ENCODE measurements at places on chromosomes 12 and 14.

DNA sequence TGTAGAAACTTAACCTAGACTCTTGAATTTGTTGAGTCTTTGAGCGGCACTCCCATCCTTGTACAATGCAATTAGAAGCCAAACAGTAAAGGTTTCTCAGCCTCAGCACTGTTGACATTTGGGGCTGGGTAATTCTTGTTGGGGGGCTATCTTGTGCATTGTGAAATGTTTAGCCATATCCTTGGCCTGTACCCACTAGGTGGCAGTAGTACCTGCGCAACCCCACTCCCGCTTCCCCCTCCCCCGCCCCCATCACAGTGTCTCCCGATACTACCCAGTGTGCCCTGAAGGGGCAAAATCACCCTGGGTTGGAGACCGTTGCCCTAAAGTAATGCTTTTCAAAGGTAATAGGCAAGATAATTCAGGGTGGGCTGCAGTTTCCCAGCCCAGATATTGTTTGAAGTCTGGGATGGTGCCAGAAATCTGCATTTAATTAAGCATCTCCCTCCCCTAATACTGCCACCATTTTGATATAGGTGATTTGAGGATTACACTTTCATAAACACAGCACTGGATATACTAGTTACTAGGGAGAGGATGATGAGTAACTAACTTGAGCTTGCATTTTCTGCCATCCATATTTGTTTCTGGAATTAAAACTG is 1.8 kb downstream of the COX6A1 start:
- peak; percentile 52 for DNase-seq

DNA sequence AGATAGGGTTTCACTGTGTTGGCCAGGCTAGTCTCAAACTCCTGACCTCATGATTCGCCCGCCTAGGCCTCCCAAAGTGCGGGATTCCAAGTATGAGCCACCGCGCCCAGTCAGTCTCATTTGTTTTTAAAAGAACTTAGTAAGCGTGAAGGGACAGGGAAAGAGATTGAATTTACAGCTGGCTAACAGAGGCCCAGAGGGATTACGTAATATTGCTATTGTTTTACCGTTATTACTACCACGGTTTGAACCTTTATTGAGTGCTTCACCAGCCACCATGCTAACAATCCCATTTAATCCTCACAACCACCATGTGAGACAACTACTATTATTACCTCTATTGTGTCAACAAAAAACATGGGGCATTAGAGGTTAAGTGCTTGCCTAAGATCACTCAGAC is 26.7 kb upstream of the BLTP3B start:
- no peak for DNase-seq

- no peak for DNase-seq
Measured at GRCh38 chr14:69505338-69506240, 21.1 kb downstream of the PLEKHD1 start.

DNA sequence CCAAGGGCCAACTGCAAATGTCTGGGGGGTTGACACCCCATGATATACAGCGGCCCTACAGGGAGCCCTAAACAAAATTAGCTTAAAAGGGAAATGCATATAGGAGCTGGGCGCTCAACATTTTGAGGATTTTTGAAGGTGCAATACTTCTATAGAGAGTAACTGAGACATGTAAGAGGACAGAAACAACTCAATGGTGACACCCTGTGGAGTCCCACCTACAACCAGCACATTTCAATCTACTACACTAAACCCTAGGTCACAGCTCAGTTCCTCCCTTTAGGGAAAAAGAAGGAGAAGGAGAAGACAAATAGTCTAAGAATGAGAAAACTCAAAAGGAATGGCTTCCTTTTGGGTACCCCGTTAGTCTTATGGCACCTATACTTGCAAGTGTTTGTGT is 1010.5 kb upstream of the NOVA1 start:
- no peak for DNase-seq

GRCh38 chr14:20986811-20987210 is 3.0 kb upstream of the METTL17 start:
- DNase-seq, result no peak

DNA sequence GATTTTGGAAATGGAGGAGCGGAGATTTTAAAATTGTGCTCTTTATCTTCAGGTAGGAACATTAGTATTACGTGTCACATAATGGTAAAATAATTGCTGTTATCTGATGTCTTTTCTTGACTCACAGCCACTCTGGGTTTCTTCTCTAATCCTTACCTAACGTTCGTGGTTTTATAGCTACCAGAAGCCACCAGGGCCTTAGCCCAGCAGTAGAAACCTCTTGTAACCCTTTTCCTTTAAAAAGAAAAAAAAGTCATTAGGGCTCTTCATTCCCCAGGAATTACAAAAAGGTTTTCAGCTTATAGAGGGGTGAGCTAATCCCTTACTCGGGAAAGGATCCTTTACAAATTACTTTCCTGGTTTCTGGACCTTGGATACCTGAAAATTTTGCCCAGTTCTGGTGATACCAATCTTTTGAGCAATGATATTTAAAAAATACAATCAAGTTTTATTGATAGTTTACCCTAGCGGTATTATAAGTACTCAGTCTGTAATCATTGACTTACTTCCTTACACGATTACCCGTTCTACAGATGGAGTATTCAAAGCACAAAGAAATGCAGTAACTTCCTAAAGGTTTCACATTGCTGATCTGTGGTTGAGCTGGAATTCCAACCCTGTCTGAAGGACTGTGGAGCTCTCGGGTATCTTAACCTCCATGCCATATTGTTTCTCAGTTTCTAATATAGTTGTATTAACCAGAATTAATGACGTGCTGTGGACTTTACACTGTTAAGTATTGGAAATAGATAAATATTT is 1.6 kb downstream of the GABARAPL1 start:
- no peak for DNase-seq

DNA sequence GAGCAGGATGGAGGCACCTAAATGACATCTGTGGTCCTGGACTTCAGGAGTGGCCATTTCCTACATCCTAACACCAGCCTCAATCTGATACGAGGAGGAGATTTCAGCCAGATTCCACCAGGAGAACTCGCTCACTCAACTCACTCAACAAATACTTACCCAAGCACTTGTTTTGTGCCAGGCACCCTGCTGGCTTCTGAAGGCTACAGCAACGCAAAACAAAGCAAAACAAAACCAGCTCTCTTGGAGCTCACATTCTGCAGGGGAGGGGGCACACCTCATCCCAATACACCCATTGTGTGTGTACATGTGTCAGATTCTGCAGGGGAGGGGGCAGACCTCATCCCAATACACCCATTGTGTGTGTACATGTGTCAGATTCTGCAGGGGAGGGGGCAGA is 144.8 kb downstream of the PIWIL1 start:
- DNase-seq, result no peak

DNA sequence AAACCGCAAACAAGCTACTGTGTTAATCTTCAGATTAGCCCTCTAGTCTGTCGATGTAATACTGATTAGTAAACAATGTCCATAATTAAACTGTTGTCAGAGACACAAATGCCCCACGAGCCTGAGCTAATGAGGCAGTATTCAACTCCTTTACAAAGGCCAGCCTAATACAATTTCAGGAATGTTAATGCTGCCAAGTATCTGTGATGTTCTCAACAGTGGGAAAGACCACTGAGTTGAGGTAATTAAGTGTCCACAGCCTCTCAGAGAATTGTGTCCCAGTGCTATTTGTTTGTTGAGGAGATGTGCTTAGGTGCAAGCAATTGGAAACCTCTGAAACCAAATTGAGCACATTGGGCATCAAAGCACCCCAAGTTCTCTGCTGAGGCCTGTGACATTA is 139.4 kb upstream of the CDKN3 start:
- no peak for DNase-seq

- DNase-seq, result no peak
Measured at GRCh38 chr14:63210812-63211211, 6.6 kb downstream of the RHOJ start.

GRCh38 chr12:88057994-88058718 is 29.0 kb upstream of the C12orf50 start:
- DNase-seq, result no peak

All from activated T-helper 1 cell treated with anti-CD3 and anti-CD28 coated beads, Interleukin-12 subunit alpha, Interleukin-12 subunit beta, Interleukin-2, Interleukin-4 antibody, amounts not matched to agents 30 ng/mL and 10 ng/mL and 1 ng/mL, durations not matched to agents 14 hours and 24 hours and 36 hours (primary cell).